ENCODE measurements at places on chromosomes 11 and 22.

DNA sequence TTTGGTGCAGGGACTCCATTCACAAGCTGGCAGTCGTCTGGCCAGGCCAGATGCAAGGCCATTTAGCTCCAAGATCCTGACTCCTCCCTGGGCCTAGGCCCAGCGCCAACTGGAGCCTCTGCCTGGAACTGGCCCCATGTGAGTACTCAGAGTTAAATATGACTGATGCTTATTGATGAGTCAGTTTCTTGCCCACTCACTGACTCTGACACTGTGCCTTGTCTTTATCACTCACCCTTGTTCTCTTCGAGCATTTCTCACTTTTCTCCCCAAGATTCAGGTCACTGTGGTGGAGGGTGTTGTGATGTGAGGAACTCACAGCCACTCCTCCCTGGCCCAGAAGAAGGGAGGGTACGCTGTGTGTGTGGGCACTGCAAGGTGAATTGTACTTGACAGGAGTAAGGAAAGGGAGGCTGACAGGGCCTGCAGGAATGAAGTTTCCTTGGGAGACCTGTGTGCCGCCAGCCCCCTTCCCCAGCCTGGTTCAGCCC, 23.2 kb upstream of the ST3GAL4 start:
- DNase-seq: no peak

- DNase-seq: no peak
These were observed 174.2 kb upstream of the PDGFD start for GRCh38 chr11:104338186-104338585.

DNA sequence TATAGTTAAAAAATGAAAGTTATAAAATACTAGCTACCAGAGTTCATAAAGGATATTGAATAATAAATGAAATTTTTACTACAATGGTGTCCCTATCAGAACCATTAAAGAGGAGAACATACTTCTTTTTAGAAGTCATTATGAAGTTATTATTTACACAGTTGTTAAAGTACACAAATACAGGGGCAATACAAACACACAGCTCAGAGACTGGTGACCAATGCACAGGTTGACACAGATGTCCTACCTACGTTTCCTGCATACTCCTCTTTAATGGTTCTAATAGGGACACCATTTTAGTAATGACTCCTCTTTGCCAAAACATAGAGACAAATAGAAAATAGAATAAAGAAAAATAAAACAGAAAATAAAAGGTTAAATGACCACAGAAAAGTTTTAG, 10.1 kb downstream of the NLRP10 start:
- no peak for DNase-seq

GRCh38 chr11:134516529-134516928, 104.5 kb upstream of the B3GAT1 start:
- no peak for DNase-seq

GRCh38 chr11:45517171-45517770, 148.2 kb downstream of the CHST1 start:
- DNase-seq: no peak

DNA sequence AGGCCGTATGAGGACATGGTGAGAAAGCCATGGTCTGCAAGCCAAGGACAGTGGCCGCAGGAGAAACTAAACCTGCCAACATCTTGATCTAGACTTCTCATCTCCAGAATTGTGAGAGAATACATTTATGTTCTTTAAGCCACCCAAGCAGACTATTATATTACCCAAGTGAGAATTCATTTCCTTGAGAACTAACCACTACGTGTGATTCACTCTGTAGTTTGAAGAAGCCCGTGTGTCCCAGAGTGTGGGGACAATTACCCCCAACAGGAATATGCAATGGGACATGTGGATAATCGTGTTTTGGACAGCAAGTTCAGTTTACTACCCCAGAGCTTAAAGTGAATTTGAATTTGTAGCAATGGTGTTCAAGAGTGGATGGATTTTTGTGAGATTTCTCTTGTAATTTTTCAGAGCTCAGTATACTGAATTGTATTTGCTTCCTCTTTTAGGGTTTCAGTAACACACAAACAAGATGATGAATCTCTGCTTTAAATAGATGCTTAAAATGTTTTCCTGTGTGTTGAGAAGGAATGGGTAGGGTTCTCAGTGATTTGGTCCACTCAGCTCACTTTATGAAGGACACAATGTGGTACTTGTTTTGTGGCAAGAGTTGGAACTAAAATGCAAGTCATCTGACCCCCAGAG, 100.0 kb upstream of the ARHGAP20 start:
- DNase-seq: no peak

GRCh38 chr11:75902631-75903030, 87.6 kb downstream of the UVRAG start:
- DNase-seq: no peak

DNA sequence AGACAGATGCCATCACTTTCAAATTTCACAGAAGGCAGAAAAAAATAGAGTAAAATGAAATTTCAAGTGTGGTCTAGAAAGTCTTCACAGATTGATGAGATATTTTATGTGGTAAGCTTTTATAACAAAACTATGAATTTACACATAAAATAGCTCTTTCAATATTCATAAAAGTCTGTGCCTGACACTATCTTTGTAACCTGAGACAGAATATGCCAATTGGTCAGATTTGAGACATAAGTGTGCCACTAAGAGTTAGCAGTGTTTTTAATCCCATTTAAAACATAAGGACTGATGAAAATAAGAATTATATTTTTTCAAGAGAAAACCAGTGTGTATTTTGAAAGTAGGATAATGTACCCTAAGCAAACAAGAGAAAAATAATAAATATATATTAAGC, 769.5 kb upstream of the LUZP2 start:
- DNase-seq: no peak

GRCh38 chr22:19916941-19917340, 24.6 kb upstream of the COMT start:
- no peak for DNase-seq

DNA sequence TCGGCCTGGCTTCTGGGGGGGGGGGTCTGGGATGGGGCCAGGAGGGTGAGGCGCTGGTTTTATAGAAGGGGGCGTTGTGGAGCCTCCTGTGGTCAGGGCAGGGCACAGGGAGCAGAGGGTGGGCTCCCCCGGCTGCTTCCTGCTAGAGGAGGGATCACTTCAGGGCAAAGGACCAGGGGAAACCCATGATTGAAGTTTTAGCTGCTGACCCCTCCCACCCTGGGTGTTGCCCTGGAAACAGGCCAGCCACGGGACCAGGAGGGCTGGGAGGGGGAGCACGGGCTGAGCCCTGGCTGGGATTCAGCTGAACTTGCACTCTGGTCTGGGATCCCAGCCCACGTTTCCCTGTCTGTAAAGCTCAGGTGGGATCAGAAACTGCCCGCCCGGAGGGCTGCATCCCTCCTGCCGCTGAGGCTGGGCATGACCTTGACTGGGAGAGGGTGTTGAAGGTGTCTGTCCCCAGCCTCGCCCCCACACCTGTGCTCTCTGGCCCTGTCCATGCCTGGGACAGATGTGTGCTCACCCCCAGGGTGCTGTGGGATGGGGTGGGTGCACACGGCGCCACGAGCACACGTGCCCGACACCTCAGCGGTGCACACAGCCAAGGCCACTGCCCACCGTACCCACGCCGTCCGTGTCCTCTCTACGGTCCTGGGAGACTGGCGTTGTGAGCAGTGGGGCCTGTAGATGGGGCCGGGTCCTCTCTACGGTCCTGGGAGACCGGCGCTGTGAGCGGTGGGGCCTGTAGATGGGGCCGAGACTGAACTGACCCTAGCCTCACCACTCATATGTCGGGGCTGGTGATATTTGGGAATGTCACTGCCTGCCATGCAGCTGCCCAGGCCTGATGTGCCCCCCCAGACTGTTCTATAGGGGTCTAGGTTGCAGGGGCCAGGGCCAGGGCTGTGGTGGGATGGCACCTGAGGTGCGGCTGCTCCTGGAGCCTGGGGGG, 2.3 kb downstream of the TSPAN4 start:
- DNase-seq: no peak

Data from stimulated activated CD8-positive, alpha-beta memory T cell treated with anti-CD3 and anti-CD28 coated beads, Interleukin-4, amount 100 ng/mL, for 1 hour (primary cell).